ENCODE measurements at places on chromosomes 1 and 21. TPM values are rescaled to one million over a fixed set of nuclear protein-coding genes. Genes with fewer than 3 reads are reported as not detected.

KIAA0040 gene
- 13.5 TPM for total RNA-seq

RSBN1 gene
- 16.2 TPM for total RNA-seq

ESPN gene
- total RNA-seq, result not detected

CYB561D1 gene
- 11.3 TPM for total RNA-seq

FCGR2B gene
- total RNA-seq, result 33.0 TPM

BRINP3 gene
- total RNA-seq, result not detected

AK4 gene
- total RNA-seq, result 68.3 TPM

CYP4B1 gene
- total RNA-seq, result 11.6 TPM

ARMH1 gene
- total RNA-seq, result 1.0 TPM

OMA1 gene
- 14.1 TPM for total RNA-seq

LENEP gene
- not detected for total RNA-seq

DENND2C gene
- 2.7 TPM for total RNA-seq

DCAF8 gene
- total RNA-seq, result 95.3 TPM

All from posterior vena cava (tissue), 2 donors.